Brain pericyte (primary cell): ENCODE measurements at places on chromosomes 16 and 17.

- no peak for DNase-seq
Measured at GRCh38 chr16:87806261-87806640, 40.5 kb upstream of the KLHDC4 start.

GRCh38 chr17:77666462-77666861, 292.0 kb upstream of the TNRC6C start:
- no peak for DNase-seq

DNA sequence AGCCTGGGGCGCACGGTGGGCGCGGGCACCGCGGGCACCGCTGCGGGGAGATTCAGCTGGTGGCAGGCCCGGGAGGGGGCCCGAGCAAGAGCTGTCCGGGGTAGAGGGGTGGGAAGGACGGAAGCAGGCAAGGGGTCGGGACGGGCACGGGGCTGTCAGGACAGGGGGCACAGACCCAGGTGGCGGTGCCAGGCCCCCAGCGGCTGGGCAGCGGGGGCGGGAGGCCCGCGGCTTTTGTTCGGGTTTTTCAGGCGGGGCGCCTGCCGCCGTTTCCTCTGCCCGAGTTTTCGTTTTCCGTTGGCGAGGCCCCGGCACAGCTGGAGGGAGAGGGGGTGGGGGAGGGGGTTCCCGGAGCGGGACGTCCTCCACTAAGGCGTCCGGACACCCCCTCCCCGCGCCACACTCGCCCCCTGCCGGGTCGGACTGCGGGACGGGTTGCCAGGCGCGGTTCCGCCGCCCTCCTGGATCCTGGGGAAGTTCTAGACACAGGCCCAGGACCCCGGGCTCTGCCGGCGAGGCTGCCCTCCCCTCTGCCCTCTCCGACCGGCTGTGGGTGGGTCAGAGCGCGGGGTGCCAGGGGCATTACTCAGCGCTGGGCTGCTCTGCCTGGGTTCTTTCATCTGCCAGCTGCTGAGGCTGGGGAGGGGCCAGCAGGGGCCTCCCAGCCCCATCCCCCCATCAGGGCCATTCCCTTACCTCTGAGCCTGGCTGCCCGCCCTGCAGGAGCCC, 543 bp downstream of the ARHGAP23 start:
- no peak for DNase-seq

GRCh38 chr17:62687997-62688396, 60.5 kb downstream of the MRC2 start:
- no peak for DNase-seq

DNA sequence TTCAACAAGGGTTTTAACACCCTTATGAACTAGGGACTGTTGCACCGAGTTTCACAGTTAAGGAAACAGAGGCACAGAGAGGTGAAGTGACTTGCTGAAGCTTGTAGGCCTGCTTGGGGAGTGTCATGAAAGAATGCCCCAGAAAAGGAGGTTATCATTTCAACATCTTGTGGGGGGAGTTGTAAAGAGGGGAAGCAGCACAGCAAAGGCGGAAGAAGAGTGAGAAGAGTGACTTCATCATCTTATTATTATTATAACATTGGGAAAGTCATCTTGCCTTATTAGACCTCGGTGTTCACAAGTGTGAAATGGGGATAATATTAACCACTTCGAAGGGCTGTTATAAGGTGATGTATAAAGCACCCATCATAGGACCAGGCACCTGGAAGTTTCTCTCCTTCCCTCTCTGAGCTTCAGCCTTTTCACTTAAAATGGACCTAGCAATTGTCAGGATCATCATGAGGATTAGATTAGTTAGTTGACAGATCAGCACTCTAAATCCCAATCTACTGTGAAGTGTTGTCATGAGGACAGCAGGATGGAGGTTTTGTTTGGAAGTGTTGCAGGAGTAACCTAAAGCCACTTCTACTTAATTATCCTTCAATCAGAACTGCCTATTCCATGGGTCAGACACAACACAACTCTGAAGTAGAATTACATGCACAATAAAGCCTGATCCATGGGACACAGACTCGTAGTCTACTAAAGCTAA, 2.3 kb downstream of the CCL4 start:
- no peak for DNase-seq
